ENCODE measurements at places on chromosomes 12 and 14. TPM values are rescaled to one million over a fixed set of nuclear protein-coding genes. Genes with fewer than 3 reads are reported as not detected.

DNA sequence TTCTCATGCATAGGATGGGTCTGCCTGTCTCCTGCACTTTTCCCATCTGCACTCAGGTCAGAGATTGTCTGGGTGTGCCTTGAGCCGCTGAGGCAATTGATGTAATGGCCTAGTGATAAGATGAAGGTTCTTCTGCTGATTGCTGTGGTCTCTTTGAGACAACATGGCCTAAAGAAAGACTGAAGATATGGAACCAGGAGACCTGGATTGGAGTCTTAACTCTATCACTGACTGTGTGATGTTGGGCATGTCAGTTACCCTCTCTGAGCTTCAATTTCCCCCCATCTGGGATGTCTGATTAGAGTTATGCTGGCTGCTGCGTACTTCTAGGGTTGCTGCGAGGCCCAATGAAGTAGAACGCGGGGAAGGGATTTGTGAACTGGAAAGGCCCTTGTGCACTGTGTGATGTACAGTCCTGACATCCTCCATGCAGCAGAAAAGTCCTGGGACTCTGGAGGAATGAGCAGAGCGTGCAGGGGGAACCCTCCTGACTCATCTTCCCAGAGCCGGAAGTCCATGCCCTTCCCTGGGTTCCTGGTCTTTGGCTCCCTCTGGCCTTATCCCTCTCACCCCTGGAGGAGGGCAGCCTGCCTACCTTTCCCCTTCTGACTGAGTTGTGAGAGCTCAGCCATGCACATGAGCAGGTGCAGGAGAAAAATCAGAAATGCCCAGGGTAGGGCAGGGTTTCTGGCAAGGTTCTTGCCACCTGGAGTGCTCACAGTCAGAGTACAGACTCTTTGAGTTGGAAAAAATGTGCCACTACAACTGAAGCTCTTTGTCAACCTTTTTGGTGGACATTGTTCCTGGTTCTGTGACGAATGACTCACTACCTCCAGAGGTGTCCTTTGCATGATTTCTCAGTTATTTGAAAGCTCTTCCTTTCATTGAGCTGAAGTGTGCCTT is 21.1 kb downstream of the PLEKHD1 start:
- DNase-seq: no peak

The TMEM119 gene
- 17.6 TPM for polyA plus RNA-seq

The GLT8D2 gene
- 7.0 TPM for polyA plus RNA-seq

GRCh38 chr12:19957308-19958125 is 410.8 kb upstream of the PDE3A start:
- DNase-seq: no peak

GRCh38 chr12:104058802-104059201 is 5.5 kb upstream of the HCFC2 start:
- DNase-seq: no peak

The KRT83 gene
- polyA plus RNA-seq: not detected

DNA sequence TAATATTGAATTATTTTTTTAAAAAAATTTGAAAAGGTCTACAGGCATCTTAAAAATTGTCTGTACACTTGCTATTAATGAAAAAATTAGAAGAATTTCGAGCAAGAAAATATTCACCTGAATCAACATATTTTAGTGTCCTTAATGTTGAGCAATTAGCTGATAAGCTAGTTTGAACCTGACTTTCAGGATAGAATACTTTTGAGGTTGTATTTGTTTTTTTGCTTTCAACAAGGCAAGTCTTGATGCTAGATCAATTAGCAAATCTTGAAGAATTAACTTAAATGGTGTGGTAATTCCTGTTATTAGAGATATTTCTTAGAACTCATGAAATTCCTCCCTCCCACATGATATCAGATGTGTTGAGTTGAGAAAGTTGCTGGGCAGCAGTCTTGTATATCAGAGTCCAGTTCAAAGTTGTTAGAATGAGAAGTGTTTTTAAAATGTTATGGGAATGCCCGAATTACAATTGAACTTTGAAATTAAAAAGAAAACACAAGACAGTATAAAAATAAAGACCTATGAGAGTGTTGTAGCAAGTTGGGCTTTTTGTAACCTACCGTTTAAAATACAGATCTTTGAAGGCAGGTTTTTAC is 119.2 kb downstream of the TRMT5 start:
- no peak for DNase-seq

The PMCH gene
- 0.39 TPM for polyA plus RNA-seq

DNA sequence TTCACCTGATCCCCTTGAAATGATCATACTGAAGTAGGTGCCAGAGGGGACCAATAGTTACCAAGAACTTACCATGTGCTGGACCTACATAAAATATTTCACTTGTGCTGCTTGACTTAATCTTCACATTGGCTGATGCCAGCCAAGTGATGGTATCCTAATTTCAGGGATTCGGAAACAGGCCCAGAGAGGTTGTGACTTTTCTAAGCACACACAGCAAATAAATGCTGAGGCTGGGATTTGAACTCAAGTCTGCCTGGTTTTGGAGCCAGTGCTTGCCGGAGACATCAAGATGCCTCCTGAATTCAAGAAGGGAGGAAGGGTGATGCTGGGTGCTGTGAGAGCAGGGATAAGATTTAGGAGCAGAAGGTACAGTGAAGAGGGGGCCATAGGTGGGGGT is 173.5 kb upstream of the LHX5 start:
- DNase-seq: no peak

- no peak for DNase-seq
These were observed 22.6 kb upstream of the ARHGAP5 start for GRCh38 chr14:32054536-32054935.
